Tongue (tissue), 3 donors: ENCODE measurements at places on chromosomes 7 and 10. TPM values are rescaled to one million over a fixed set of nuclear protein-coding genes. Genes with fewer than 3 reads are reported as not detected.
A peak's percentile ranks its signal among the peaks of the same experiment; 100 is the strongest.

Gene PRKCQ
- total RNA-seq, result 15.2 TPM

Gene SPDYE2
- total RNA-seq, result not detected

Gene ZNF212
- 10.3 TPM for total RNA-seq

Gene AKR1D1
- not detected for total RNA-seq

Gene OR2A42
- total RNA-seq, result not detected

Gene GPNMB
- total RNA-seq, result 120 TPM

GRCh38 chr7:39125846-39126245 is 148.1 kb downstream of the POU6F2 start:
- DNase-seq, result no peak

DNA sequence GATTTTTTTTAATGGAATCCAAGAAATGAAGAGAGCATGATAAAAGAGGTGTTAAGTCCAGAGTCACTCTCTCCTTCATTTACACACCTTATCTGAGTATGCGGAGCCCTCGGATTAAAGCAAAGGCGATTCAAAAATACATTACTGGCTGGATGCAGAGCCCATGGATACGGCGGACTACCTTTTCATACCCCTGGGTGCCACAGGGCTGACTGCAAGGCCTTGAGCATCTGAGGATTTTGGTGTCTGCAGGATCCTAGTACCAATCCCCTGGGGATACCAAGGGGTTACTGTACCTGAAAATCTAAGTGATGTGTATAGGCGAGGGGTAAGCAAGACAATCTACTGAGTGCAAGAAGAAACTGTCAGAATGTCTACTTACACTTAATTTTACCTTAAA is 20.5 kb downstream of the PIP4K2A start:
- DNase-seq, result no peak

DNA sequence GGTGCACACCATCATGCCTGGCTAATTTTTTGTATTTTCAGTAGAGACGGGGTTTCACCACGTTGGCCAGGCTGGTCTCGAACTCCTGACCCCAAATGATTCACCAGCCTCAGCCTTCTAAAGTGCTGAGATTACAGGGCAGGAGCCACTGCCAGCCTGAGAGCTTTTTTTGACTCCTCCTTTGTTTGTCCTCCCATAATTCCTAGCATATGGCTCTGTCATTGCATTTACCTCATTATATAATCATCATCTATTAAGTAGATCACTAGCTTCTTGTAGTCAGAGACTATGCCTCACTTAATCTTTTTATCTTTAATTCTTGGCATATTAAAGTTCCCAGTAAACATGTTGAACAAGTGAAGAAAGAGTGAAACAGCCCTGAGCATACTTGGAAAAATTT is 82.1 kb downstream of the CPEB3 start:
- DNase-seq, result no peak

DNA sequence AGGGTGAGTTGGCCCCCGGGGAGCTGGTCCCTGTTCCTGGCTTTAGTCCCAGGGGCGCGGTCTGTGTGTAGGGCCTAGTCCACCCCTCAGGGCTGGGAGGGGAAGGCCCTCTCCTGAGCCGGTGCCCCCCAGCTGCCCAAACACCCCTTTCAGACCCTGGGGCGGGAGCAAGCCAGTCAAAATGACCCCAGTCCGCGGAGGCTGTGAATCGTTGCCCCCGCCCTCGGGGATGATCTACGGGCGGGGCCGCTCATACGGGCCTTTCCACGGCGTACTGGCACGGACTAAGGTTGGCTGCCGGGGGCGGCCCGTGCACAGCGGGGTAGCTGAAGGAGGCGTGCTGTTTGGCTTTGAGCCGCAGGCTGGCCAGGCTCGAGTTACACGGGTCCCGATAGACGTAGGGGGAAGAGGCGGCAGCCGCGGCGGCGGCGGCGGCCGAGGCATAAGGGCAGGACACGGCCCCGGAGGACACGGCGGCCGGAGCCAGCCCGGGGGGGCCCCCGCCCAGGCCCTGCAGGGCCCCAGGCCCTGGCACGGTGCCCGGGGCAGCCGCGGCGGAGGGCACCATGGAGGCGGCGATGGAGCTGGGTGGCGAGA is 4.3 kb downstream of the ELOVL3 start:
- DNase-seq, result peak; percentile 92

DNA sequence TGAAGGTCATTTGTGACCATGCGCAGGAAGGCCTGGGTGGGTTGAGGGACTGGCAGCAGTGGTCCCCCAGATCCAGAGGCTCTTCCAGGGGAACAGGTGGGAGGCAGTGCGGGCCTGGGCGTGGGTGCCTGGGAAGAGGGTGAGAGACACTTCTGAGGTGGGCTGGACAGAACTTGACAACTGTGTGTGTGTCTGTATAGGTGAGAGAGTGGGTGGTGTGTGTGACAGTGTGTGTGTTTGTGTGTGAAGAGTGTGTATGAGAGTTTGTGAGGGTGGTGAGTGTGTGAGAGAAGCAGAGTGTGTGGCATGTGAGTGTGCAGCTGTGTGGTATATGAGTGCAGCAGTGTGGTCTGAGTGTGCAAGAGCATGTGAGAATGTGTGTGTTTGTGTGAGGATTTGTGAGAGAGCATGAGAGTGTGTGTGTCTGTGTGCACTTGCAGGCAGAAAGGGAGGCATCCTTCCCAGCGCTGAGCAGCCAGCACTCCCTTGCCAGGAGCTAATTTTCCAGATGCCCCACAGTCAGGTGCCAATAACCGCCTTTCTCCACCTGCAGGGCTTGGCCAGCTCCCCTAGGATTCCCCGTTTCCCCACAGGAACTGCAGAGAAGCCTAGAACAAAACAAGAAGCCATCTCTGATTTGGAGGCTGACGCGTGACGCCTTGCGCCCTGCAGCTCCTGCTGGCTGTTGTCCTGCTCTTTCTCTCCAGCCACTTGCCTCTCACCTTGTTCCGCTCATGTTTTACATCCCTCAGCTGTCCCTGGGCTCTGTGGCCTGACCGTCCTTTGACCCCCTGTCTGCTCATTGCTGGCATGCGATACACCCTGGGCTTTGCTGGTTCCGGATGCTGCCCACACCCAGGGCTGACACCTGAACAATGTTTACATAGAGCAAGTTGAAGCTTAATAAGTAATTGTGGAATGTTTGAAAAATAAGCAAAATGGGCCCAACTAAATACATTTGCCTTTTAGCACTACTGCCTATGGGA is 88.0 kb downstream of the TMEM178B start:
- no peak for DNase-seq

GRCh38 chr7:66804001-66804400 is 63.5 kb downstream of the RABGEF1 start:
- DNase-seq, result no peak

DNA sequence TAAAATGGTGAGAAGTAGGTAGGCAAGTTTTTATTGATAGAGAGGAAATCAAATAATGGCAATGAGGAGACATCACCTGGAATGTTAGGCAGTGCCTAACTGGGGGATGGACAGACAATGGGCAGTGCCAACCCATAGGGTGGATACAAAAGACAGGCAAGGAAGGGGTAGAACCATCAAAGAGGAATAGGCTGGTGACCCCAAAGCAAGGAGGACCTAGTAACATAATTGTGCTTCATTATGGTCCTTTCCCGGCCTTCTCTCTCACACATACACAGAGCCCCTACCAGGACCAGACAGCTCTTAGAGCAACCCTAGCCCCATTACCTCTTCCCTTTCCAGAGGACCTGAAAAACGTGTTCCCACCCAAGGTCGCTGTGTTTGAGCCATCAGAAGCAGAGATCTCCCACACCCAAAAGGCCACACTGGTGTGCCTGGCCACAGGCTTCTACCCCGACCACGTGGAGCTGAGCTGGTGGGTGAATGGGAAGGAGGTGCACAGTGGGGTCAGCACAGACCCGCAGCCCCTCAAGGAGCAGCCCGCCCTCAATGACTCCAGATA is 30.0 kb downstream of the PRSS2 start:
- DNase-seq, result no peak

GRCh38 chr10:132915411-132915810 is 27.0 kb downstream of the CFAP46 start:
- no peak for DNase-seq

- no peak for DNase-seq
Observed at GRCh38 chr10:17655009-17655408, 11.1 kb downstream of the STAM start.

GRCh38 chr7:133434246-133434865 is 181.5 kb downstream of the EXOC4 start:
- DNase-seq, result peak; percentile 43

DNA sequence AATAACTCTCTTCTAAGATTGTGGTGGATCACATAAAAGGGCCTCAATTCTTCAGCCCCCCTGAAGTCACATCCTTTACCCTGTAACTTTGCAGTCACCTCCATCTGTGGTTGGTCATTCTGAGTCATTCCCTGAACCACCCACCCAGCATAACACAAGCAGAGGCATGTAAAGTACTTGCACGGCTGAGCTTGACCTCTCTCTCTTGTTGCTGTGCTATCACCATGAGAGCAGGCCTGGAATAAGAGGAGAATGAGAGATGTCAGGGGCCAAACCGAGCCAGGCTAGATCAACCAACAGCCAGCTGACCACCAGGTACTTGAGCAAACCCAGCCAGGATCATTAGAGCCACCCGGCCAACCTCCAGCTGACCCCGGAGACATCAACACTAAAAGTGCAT is 13.5 kb upstream of the STK17A start:
- DNase-seq, result no peak

DNA sequence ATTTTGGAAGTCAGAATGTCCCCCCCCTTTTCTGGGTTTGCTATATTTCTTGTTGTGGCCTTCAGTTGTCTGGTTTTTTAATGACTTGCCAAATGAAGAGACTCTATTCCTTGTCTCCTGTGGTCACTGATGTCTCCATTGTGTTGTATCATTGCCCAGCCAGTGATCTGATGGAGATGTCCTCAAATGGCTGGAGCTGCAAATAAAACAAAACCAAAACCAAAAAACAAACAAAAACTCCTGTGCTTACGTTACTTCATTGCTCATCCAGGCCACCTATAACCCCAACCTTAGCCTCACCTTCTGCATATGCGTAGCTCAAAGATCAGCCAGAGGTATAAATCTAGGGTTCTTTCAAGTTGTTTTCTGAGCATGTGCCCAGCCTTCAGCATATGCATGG is 5.1 kb downstream of the RBM33 start:
- no peak for DNase-seq

DNA sequence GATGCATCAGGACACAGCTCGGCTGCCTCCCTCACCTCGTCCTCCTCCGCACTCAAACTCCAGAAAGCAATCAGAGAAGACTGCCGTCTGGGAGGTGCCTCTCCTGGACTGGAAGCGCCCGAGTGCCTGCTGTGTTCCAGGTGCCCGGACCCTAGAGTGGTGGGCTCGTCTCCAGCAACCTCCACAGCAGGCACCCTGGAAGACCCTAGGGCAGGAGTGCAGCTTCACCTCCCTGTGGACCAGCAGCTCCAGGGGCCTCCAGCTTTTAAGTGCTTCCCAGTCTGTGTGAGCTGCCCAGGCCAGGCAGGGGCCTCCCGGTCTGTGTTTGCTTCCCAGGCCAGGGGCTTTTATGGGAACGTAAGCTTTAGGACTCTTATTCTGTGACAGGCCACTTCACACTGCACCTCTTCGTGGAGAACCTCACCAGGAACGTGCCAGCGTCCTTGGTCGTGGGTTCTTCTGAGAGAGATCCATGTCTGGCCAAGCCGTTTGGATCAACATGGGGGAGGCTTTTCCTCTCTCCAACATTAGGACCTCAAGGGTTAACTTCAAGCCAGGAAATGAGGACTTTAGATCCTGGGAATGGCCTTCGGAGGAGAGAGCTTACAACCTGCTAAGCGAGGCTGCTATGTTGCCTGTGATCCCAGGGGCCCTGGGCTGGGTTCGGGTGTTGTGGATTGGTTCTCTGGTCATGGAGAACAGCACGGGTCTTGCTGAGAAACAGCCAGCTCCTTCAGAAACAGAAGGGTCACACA is 5.9 kb upstream of the PWWP2B start:
- DNase-seq, result no peak

GRCh38 chr10:133448120-133448519 is 5.6 kb upstream of the SCART1 start:
- no peak for DNase-seq

- DNase-seq, result no peak
Observed at GRCh38 chr7:77917500-77918262, 119.1 kb downstream of the PHTF2 start.

- DNase-seq, result no peak
Observed at GRCh38 chr7:2622869-2623697, 8.7 kb upstream of the TTYH3 start.

- DNase-seq, result peak; percentile 43
Observed at GRCh38 chr7:151520419-151521261, 945 bp upstream of the RHEB start.

DNA sequence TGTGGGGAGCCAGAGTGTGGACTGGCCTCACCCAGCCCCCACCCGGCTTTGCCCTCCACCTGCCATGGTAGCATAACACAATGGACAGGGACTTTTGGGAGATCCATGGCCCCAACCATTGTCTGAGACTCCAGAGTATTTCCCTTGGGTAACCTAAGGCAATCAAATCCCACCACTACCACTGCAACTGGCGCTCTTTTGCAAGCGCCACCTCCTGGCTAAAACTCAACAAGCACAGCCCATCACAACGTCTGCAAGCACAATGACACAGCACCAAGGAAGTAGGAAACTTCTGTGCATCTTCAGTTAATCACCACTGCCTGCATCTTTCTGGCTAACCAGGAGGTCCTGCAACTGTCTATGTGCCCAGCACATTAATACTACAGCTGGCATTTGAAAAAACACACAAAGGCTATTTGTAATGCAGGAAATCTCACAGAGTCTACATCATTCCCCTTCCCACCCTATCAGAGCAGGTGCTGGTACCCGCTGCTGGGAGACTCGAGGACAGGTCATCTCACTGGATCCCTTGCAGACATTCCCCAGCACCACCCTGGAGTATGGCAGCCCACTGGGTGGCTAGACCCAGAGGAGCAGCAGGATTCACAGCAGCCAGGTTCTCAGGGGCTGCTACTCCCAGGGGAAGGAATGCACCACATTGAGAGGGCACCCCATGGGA is 27.7 kb downstream of the ANKRD26 start:
- DNase-seq, result no peak

DNA sequence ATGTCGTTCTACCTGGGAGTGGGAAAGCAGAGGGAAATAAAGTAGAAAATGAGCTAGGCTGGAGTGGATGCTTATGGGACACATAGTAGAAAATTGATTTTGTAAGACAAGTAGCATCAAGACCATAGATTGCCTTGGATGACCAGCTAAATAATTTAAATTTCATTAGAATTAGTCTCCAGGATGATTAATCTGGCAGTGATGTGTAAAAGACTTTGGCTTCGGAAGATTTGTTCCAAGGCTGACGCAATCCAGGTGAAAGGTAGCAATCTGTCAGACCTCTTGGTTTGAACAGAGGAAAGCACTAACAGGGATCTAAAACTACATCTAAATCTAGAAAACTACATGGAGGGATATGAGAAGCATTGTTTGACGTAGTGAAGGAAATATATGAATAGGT is 236.5 kb downstream of the ARL4A start:
- no peak for DNase-seq
